ENCODE measurements at places on chromosomes 1 and 21. TPM values are rescaled to one million over a fixed set of nuclear protein-coding genes. Genes with fewer than 3 reads are reported as not detected.
A peak's percentile ranks its signal among the peaks of the same experiment; 100 is the strongest.

Gene PGBD5
- polyA plus RNA-seq = 0.31 TPM

Gene GPR37L1
- not detected for polyA plus RNA-seq

Gene THRAP3
- 46.7 TPM for polyA plus RNA-seq

Gene DAP3
- 59.1 TPM for polyA plus RNA-seq

Gene SELENBP1
- 48.3 TPM for polyA plus RNA-seq

Gene TMEM51
- polyA plus RNA-seq = 4.1 TPM

Gene FMOD
- 177 TPM for polyA plus RNA-seq

Gene TRIM67
- polyA plus RNA-seq = under 0.01 TPM

Gene LCE1C
- not detected for polyA plus RNA-seq

Gene MT1HL1
- not detected for polyA plus RNA-seq

Gene GJA9
- polyA plus RNA-seq = not detected

Gene PSMD4
- polyA plus RNA-seq = 144 TPM

Gene RSPO1
- polyA plus RNA-seq = 0.63 TPM

- no peaks in the 10 kb centered on the region for H3K36me3 ChIP-seq
- no peaks in the 10 kb centered on the region for H3K4me1 ChIP-seq
- H3K4me3 ChIP-seq = no peak overlapping the region
- H3K27ac ChIP-seq = no peak overlapping the region
- H3K27me3 ChIP-seq = no peaks in the 10 kb centered on the region
These were observed 1844.7 kb downstream of the NCAM2 start for GRCh38 chr21:22842875-22843274.

- no peak for DNase-seq
- H3K36me3 ChIP-seq = no peaks in the 10 kb centered on the region
- H3K27me3 ChIP-seq = no peaks in the 10 kb centered on the region
- H3K4me1 ChIP-seq = no peaks in the 10 kb centered on the region
- H3K27ac ChIP-seq = no peak overlapping the region
These were observed 51.7 kb upstream of the DUSP10 start for GRCh38 chr1:221793439-221794078.

- H3K4me3 ChIP-seq = no peak overlapping the region
- no peaks in the 10 kb centered on the region for H3K27me3 ChIP-seq
- no peaks in the 10 kb centered on the region for H3K36me3 ChIP-seq
- no peak overlapping the region for H3K27ac ChIP-seq
- no peaks in the 10 kb centered on the region for H3K4me1 ChIP-seq
- DNase-seq = no peak
These were observed 18.8 kb upstream of the LIN9 start for GRCh38 chr1:226327761-226328162.

DNA sequence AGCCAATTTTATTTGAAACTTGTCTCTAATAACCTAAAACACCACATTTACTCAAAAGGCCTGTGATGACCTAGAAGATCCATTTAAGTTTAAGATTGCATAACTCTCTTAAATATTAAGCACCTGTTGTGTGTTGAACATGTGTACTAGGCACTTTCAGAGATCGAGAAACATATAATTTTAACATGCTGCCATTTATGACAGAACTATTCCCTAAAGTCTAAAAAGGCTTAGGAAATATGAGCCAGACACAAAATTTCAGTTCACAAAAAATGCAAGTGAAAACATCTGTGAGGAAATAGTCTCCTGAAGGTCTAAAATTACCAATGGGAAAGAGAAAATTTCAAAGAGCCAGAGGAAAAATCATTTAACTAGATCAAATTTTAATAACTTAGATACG, 37.7 kb downstream of the CEP170 start:
- H3K36me3 ChIP-seq = no peaks in the 10 kb centered on the region
- no peak for DNase-seq
- no peaks in the 10 kb centered on the region for H3K4me1 ChIP-seq
- no peak overlapping the region for H3K4me3 ChIP-seq
- no peak overlapping the region for H3K27ac ChIP-seq

GRCh38 chr1:89781494-89782126, 39.2 kb upstream of the LRRC8D start:
- no peaks in the 10 kb centered on the region for H3K27me3 ChIP-seq
- no peaks in the 10 kb centered on the region for H3K36me3 ChIP-seq
- no peak overlapping the region for H3K27ac ChIP-seq
- no peak for DNase-seq
- no peaks in the 10 kb centered on the region for H3K4me1 ChIP-seq
- H3K4me3 ChIP-seq = no peak overlapping the region

GRCh38 chr21:41647806-41648561, 118.9 kb downstream of the RIPK4 start:
- no peaks in the 10 kb centered on the region for H3K27me3 ChIP-seq
- peak overlapping the region; percentile 23 for H3K27ac ChIP-seq
- no peak overlapping the region for H3K4me3 ChIP-seq

DNA sequence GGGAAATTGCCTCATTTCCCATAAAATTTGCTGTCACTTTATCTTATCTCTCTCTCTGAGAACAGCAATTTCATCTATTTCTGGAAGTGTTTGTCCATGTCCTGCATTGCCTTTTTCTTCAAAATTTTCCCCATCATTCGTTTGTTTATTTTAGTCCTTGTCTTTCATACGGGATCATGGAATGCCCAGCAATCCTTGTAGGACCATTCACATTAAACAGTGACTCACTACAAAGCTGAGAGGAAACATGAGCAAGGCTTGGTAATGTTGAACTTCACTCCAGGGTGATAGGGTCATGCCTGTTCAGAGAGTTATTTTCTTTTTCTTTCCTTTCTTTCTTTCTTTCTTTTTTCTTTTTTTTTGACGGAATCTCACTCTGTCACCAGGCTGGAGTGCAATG, 32.2 kb upstream of the HNRNPU start:
- H3K4me3 ChIP-seq = no peak overlapping the region
- no peak overlapping the region for H3K27ac ChIP-seq
- no peaks in the 10 kb centered on the region for H3K4me1 ChIP-seq
- H3K36me3 ChIP-seq = no peaks in the 10 kb centered on the region
- no peak for DNase-seq

- peaks cover 4% of the 10 kb centered on the region for H3K4me1 ChIP-seq
- no peak for DNase-seq
- H3K4me3 ChIP-seq = peak overlapping the region; percentile 69
- H3K27me3 ChIP-seq = no peaks in the 10 kb centered on the region
- H3K36me3 ChIP-seq = no peaks in the 10 kb centered on the region
These were observed 49.4 kb upstream of the BOLA1 start for GRCh38 chr1:149849947-149850360.

DNA sequence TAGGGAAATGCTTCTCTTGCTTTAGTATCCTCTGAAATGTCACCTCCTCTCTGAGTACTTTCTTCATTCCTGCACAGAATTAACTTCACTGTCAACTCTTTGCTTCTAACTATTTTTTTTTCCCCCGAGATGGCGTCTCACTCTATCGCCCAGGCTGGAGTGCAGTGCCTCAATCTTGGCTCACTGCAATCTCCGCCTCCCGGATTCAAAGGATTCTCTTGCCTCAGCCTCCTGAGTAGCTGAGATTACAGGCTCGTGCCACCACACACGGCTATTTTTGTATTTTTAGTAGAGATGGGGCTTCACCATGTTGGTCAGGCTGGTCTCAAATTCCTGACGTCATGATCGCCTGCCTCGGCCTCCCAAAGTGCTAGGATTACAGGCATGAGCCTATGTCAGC, 1.4 kb upstream of the PLPP3 start:
- H3K27ac ChIP-seq = no peak overlapping the region
- no peaks in the 10 kb centered on the region for H3K27me3 ChIP-seq
- H3K4me3 ChIP-seq = no peak overlapping the region
- no peak for DNase-seq
- H3K36me3 ChIP-seq = no peaks in the 10 kb centered on the region
- H3K4me1 ChIP-seq = peaks cover 8% of the 10 kb centered on the region

GRCh38 chr1:66356605-66357004, 177.3 kb upstream of the SGIP1 start:
- H3K4me3 ChIP-seq = no peak overlapping the region
- no peak for DNase-seq
- H3K36me3 ChIP-seq = no peaks in the 10 kb centered on the region
- H3K4me1 ChIP-seq = peaks cover 2% of the 10 kb centered on the region

GRCh38 chr1:14539953-14540563, 58.4 kb upstream of the KAZN start:
- H3K27me3 ChIP-seq = no peaks in the 10 kb centered on the region
- DNase-seq = no peak
- no peaks in the 10 kb centered on the region for H3K4me1 ChIP-seq
- H3K4me3 ChIP-seq = no peak overlapping the region
- no peak overlapping the region for H3K27ac ChIP-seq

DNA sequence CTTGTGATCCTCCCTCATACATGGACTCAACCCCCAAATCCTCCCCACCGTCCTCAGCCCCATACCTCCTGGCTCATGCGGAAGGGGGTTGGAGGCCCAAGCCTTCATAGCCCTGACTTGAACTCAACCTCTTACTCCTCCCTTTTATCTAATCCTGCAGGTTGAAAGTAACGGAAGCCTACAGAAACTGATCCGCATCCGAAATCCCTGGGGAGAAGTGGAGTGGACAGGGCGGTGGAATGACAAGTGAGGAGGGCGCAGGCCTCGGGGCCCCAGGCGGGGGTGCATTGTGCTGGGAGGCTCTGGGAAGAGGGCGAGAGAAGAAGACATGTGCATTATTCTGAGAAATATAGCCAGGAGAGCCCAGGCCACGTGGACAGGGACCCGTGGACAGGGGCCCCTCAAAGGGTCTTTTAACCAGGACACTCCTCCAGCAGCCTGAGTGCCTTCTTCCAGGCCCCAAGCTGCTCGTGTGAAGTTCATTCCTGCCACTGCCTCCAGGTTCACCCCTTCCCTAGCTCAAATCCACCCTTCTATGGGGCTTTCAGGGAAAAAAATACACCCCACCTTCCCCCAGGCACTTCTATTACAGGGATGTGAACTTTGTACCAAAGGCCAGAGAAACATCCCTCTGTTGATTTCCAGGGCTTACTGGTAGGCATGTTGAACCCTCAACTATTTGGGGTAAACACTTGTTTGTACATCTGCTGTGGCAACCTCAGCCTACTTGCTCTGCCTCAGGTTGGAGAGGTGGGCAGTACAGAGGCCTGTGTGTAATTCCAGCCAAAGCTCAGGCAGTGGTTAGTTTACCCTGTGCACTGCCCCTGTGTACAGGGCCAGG, 38.6 kb downstream of the CAPN2 start:
- no peak overlapping the region for H3K27ac ChIP-seq
- H3K4me1 ChIP-seq = no peaks in the 10 kb centered on the region
- DNase-seq = peak; percentile 51
- peaks cover 5% of the 10 kb centered on the region for H3K36me3 ChIP-seq
- no peak overlapping the region for H3K4me3 ChIP-seq

GRCh38 chr1:42165511-42166210, 1.1 kb upstream of the GUCA2A start:
- no peaks in the 10 kb centered on the region for H3K27me3 ChIP-seq
- DNase-seq = peak; percentile 76
- no peaks in the 10 kb centered on the region for H3K36me3 ChIP-seq

DNA sequence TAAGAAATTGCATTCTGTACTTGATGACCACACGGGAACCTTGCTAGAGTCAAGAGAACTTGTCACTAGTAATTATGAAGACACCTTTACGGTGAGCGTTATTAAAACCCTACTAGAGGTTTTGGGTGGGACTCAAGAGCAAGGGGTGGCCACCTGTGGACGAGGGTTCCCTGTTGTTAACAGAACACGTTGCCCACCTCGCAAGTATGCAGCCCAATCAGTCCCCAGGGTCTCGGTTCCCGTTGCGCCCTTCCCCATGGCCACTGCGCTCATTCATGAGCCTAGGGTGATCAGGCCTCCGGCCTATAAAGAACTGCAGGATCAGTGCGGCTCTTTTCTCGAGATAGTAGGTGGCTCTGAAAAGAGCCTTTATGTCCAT, 30.2 kb upstream of the RNF187 start:
- no peaks in the 10 kb centered on the region for H3K27me3 ChIP-seq
- H3K4me1 ChIP-seq = no peaks in the 10 kb centered on the region
- no peak overlapping the region for H3K4me3 ChIP-seq
- DNase-seq = no peak
- no peaks in the 10 kb centered on the region for H3K36me3 ChIP-seq

DNA sequence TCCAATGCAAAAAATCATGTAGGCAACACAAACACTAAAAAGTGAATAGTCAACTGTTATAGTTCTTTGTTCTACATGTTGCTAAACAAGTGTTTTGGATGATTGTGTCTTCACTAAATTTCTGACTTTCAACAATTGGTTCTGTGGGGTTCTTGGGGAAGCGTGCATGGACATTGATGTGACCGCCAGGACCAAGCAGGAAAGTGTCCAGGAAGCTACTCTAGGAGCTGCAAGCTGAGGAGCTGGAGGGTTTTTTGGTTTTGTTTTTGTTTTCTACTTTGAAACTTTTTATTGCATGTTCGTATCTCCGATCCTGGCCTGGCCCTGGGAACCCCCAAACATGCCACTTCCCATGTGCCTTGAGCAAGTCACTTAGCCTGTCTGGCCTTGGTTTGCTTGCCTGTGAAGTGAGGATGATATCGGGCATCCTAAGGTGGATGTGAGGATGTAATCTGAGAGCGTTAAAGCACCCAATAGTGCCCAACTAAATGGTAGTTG, 8.0 kb downstream of the TMPRSS3 start:
- no peaks in the 10 kb centered on the region for H3K4me1 ChIP-seq
- no peaks in the 10 kb centered on the region for H3K27me3 ChIP-seq
- H3K4me3 ChIP-seq = no peak overlapping the region

DNA sequence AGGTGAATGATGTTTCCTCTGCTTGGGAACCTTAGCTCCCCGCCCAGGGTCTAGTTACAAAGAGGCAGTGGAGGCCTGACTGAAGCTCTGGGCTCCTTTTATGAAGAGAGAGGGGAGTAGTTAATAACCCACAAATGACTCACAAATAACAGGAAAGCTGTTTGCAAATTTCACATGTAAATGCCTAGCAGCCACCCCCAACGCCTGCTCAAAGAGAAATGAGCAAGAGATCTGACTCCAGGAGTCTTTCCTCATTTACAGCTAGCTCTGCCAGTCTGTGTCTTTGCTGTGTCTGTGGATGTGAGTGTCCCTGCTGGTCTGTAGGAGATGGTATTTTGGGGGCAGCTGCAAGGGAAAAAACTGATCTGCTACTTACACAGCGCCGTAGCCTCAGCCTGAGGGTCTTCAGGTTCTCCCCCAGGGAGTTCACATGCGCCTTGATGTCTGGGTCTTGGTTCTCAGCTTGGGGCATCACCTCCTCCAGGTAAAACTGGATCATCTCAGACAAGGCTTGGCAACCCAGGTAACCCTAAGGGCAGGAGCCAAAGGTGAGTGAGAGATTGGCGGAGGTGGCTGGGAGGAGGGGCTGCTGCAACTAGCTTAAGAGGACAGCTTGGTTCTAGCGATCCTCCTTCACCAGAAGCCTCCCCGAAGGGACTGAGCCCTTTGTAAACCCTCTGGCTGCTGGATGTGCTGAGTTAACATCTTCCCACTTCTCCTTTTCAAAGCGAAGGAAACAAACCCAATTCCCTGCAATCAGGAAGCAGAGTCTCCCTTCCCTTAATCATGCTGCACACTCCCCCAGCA, at the start of gene IL19:
TSS of gene IL19 (plus strand) at position 243 of the 807 bp plus-strand sequence. CDS start 65,890 bp downstream, outside the sequence.
- no peaks in the 10 kb centered on the region for H3K27me3 ChIP-seq
- no peak within 1 kb of the TSS for H3K4me3 ChIP-seq
- no peaks in the 10 kb centered on the region for H3K36me3 ChIP-seq
- DNase-seq = peak; percentile 55
- H3K4me1 ChIP-seq = no peaks in the 10 kb centered on the region
- no peak within 1 kb of the TSS for H3K27ac ChIP-seq

GRCh38 chr21:39033878-39034589, 149.2 kb downstream of the PSMG1 start:
- DNase-seq = peak; percentile 77
- H3K4me1 ChIP-seq = no peaks in the 10 kb centered on the region
- no peak overlapping the region for H3K27ac ChIP-seq
- no peak overlapping the region for H3K4me3 ChIP-seq
- no peaks in the 10 kb centered on the region for H3K27me3 ChIP-seq
- H3K36me3 ChIP-seq = no peaks in the 10 kb centered on the region

GRCh38 chr1:108106775-108107174, 93.4 kb downstream of the SLC25A24 start:
- H3K27ac ChIP-seq = no peak overlapping the region
- H3K4me1 ChIP-seq = no peaks in the 10 kb centered on the region
- no peaks in the 10 kb centered on the region for H3K36me3 ChIP-seq
- no peak overlapping the region for H3K4me3 ChIP-seq
- no peak for DNase-seq
